NCI-H69 (cell line): ENCODE measurements at places on chromosomes 4 and X.

DNA sequence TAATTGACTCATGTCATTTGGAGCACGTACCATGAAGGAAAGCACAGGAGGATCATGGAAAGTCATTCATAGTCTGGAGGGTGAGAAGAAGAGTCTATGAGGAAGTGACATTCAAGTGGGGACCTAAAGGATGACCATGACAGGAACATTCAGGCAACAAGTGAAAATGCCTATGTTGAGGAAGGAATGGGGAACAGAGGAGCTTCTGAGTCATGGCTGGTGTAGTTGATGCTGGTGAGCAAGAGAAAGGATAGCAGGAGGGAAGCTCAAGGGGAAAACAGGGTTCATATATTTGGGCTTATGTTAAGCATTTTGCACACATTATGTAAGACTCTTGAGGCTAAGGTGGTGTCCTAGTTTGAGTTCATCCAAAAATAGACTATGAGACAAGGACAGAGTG lies 318.6 kb downstream of the HNRNPD start:
- no peak for DNase-seq

- peak; percentile 85 for DNase-seq
These were observed 191.6 kb upstream of the ANKRD50 start for GRCh38 chr4:124903995-124904722.

DNA sequence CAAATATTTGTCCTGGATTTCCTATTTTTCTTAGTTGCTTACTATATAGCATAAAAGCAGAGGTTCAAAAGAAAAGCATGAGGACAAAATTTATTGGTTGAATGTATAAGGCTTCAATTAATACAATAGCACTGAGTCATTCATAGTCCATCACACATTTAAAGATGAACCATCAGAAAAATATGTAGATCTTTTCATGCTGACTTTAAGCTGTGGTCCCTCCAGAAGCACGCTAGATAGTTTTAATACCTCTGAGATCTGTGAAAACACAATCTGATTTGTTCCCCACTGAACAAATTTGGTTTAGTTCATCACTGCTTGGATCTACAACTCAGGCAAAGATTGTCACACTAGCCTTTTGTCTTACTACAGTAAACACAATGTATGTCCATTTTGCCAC lies 377.2 kb upstream of the ANXA10 start:
- no peak for DNase-seq

DNA sequence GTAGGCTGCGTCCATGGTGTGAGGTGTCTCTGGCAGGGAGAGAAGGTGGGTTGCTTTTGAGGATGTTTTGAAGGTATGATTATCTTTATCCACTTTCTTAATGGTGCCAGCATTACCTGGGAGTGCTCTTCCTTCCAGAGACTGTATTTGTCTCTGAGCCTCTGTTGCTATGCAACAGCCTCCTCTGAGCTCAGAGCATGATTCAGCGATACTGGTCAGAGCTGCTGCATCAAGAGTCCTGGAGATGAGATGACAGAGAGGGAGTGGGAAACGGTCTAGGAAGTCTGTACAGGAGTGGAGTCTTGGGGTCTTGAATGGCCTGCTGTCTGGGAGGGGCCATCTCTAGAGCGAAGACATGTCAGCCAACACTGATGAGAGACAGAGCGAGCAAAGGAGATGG lies 104.4 kb upstream of the RAB40AL start:
- DNase-seq, result peak; percentile 2

- no peak for DNase-seq
These were observed 250.9 kb upstream of the RPS6KA3 start for GRCh38 chrX:20517565-20517964.
